NB4 (cell line): ENCODE measurements at places on chromosomes 11 and 22.

DNA sequence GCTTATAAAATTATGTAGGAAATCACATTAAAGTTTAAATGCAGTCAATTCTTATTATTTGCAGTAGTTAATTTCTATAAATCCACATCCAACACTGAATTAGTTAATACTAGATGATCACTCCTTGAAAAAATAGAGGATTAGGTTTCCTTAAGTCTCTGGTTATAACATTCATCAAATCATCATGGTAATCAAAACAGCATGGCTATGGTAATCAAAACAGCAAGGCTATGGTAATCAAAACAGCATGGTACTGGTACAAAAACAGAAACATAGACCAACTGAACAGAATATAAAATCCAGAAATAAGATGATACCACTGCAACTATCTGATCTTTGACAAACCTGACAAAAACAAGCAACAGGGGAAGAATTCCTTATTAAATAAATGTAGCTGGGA lies 814.6 kb upstream of the CCDC179 start:
- no peak for DNase-seq

DNA sequence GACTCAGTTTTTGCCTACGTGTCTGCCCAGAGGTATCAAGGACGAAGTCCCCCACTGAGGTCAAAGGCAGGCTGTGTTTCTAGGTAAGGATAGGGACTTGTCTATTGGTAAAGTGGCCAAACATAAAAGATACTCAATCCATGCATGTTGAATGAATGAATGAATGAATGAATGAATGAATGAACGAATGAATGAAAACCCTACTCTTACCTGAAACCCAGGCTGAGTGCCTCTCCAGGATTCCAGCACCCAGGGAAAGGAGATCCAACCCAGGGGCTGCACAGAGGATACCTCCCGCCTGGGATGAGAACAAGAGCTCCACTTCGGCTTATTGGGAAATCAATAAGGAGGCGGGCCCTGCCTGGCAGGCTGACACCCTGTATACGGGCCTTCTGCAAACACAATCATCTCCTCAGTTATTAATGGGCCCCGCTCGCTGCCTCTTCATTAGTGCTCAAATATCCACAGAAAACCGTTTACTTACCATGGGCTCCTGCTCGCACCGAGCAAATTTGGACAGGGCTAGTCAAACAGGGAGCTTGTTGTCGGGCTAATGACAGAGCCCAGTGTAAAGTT lies 177.4 kb downstream of the BUD13 start:
- no peak for DNase-seq

- no peak for DNase-seq
Observed at GRCh38 chr11:7540830-7541555, 27.2 kb downstream of the PPFIBP2 start.

DNA sequence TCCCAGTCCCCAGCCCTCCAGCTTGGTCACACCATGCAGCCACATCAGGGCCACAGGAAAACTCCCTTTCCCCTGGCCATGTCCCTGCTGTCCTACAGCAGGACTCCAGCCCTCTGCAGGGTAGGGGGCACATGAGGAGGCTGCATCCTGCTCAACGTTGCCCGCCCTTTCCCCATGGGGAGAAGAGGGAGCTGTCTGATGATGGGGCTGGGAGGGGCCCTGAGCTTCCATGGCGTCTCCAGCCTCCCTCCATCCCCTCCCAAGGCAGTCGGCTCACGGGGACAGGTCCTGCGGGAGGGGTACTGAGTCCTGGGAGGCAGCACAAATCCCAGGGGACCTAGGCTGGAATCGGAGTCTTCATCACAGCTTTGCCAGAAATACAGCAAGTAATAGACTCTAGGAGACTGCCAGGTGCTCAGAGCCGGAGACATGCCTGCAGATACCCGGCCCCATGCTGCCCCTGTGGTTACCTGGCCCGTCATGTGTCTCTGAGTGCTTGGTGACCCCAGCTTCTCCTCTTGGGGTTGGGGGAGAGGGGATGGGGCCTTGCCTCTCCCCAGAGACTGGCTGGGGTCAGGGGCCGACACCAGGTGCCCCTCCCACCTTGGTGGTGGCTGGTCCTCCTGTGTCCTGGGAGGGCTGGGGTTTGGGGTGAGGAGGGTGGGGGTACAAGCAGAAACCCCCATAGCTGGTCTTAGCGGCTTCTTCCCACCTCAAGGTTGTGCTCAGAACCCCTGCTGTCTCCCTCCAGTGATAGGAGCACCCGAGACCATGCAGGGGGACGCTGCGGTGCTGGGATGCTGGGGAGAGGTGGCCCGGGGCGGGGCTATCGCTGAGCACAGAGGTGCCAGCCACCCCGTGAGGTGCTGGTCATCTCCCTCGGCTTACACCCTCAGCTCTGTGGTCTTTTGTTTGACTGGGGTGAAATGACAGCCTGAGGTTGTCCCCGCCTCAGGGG lies 2.3 kb downstream of the MRGPRE start:
- DNase-seq, result no peak

- DNase-seq, result no peak
Observed at GRCh38 chr11:12050470-12051286, 42.3 kb upstream of the DKK3 start.

- no peak for DNase-seq
Observed at GRCh38 chr11:40421208-40421981, 1038.1 kb downstream of the LRRC4C start.
